Activated CD4-positive, alpha-beta T cell treated with anti-CD3 and anti-CD28 coated beads for 36 hours (primary cell): ENCODE measurements at places on chromosomes 1 and 21. TPM values are rescaled to one million over a fixed set of nuclear protein-coding genes. Genes with fewer than 3 reads are reported as not detected.
A peak's percentile ranks its signal among the peaks of the same experiment; 100 is the strongest.

The LCA5L gene
- total RNA-seq, result 0.32 TPM

The URB2 gene
- total RNA-seq, result 13.9 TPM

The AMY1C gene
- total RNA-seq, result not detected

The SPRR1A gene
- total RNA-seq, result not detected

The NFASC gene
- total RNA-seq, result 0.33 TPM

The TDRD5 gene
- not detected for total RNA-seq

GRCh38 chr1:2130871-2131289 is 63.7 kb downstream of the FAAP20 start:
- peak; percentile 3 for DNase-seq
- H3K4me1 ChIP-seq, result peaks cover 20% of the 10 kb centered on the region
- no peak overlapping the region for H3K27ac ChIP-seq
- no peaks in the 10 kb centered on the region for H3K36me3 ChIP-seq
- H3K4me3 ChIP-seq, result no peak overlapping the region
- no peaks in the 10 kb centered on the region for H3K27me3 ChIP-seq

DNA sequence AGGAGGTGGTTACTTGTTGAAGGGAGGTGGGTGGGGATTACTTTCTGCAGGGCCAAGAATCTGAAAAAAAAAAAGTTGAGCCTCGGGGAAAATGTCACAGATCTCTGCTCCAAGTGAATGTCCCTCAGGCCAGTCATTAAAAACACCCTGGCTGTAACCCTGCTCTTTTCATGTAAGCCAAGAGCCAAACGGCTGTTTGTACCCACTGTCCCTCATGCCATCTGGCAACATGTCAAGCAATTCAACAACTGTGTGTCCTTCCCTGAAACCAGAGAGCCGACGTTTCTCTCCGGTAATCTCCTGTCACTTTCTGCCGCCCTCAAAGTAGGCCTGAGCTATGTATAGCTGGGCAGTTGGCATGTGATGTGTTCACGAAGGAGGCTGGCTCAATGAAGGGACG is 14.7 kb downstream of the CASQ2 start:
- no peaks in the 10 kb centered on the region for H3K4me1 ChIP-seq
- H3K27me3 ChIP-seq, result peaks cover 14% of the 10 kb centered on the region
- DNase-seq, result no peak
- H3K36me3 ChIP-seq, result no peaks in the 10 kb centered on the region
- H3K4me3 ChIP-seq, result no peak overlapping the region
